ENCODE measurements at places on chromosomes 7 and 10. TPM values are rescaled to one million over a fixed set of nuclear protein-coding genes. Genes with fewer than 3 reads are reported as not detected.

DNA sequence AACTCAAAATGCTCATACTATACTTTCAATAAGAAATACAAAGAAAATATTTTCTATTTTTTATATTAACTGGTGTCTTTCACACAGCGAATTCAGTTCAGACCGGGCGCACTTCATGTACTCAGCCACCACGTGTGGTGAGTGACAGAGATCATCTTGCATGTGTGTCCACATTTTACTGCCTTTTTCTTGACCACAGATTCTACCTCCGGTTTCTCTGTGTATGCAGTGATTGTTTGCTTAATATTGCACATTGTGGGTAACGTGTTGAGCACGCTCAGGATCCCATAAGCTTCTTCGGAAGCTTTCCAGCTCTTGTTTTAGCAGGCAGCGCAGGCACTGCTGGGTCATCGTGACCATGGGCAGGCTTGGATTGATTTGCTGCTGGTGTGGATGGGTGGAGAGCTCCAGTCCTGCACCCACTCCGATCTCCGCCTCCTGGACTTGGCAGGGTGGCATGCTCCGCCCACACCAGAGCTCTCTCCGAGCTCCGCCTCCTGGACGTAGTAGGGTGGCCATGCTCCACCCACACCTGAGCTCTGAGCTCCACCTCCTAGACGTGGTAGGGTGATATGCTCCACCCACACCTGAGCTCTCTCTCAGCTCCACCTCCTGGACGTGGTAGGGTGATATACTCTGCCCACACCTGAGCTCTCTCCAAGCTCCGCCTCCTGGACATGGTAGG is 253.3 kb downstream of the DIP2C start:
- no peak for DNase-seq

DNA sequence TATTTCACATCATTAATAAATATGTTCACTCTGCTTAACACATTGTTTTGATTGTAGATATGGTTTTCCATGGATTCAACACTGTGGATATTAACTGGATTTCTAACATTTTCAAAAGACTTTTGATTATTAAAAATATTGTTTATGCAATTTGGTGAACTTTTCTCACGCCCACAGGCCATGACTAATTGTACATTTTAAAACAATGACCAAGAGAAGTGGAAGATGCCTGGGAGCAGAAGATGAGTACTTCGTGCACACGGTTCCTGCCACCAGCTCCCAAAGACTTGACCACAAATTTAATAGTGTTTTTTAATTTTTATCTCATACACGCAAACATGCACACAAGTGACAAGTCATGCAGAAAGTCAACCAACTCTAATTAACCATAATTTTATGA is 451.0 kb upstream of the ADARB2 start:
- DNase-seq, result no peak

DNA sequence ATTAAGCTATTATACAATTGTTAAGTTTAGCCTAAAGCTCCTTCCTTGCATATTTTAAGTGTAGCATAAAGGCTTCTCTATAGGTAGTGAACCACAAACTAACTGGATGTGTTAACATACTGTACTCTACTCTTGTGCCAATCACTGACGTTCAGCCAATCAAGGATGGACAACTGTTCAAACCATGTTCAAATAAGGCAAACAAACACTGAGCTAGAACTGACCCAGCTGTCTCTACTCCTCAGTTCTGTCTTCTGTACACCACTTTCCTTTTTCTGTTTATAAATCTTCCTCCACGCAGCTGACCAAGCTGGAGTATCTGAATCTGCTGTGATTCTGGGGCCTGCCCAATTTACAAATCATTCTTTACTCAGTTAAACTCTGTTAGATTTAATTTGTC is 188.7 kb upstream of the MBL2 start:
- no peak for DNase-seq

The IFIT3 gene
- total RNA-seq, result 14.2 TPM

The GBX1 gene
- not detected for total RNA-seq

GRCh38 chr7:17318146-17318545 is 19.7 kb downstream of the AHR start:
- DNase-seq, result no peak

DNA sequence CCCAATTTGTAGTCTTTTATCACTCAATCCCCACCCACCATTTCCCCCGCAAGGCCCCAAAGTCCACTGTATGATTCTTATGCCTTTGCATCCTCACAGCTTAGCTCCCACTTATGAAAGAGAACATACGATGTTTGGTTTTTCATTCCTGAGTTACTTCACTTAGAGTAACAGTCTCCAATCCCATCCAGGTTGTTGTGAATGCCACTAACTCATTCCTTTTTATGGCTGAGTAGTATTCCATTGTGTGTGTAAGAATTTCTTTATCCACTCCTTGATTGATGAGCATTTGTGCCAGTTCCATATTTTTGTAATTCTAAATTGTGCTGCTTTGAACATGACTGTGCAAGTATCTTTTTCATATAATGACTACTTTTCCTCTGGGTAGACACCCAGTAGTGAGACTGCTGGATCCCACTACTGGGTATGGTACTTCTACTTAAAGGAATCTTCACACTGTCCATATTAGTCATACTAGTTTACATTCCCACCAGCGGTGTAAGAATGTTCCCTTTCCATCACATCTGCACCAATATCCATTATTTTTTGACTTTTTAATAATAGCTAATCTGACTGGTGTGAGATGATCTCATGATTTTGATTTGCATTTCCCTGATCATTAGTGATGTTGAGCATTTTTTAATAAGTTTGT is 152.6 kb downstream of the JMJD1C start:
- no peak for DNase-seq

The UBE2D1 gene
- total RNA-seq, result 15.6 TPM

DNA sequence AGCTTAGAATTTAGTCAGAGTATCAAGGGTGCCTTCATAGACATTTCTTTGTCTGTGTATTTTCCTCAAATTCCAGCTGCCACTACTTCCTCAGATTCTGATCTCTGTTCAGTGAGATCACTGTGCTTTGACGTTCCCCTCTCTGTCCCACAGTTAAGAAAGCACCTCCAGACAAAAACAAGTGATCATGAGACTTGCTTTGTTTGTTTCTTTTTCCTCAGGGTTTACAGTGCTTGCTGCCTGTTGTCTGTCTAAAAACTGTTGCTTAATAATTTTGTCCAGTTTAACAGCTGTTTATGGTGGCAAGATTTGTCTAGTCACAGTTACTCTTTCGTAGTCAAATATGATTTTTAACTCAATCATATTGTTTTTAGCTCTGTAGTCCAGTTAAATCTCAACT is 29.1 kb downstream of the TRUB1 start:
- no peak for DNase-seq

DNA sequence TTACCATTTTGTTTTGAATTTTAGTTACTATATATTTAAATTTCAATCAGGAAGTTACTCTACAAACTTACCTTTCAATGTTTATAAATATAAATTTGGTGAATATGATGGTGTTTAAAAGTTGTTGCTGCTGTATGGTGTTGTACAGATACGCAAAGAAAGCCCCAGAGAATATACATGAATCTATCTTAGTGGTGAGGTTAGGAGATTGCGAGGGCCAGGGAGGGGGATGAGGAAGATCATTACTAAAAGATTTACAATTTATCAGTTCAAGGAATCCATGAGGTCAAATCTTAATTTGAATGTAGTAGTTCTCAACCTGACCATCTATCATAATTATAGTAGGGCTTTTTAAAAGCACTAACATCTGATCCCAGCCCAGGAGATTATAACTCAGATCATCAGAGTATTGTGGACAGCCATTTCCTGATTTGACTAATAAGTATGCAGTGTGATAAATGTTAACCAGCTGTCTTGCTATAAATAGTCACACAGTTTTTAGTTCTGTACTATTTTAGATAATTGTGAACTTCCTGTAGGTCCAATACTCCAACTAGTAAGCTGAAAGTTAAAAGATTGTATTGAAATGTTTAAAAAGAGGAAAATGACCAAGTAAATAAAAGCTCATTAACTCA is 23.6 kb downstream of the FAM3C start:
- DNase-seq, result no peak

DNA sequence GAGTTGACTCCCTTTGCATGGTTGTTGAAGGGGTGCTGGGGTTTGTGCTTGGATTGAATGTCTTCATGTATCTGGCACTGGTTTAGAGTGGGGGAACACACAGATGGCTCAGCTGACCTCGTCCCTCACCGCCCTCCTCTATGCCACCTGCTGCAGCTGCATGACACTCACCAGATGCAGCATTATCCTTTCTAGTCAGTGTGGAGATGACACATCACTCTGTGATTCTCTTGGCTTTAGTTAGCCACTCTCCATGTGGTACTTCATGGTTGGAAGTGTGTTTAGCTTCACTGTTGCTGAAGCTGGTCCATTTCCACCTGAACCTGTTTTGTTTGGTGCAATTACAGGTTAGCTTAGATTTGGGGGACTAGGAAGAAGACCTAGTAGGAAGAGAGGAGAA is 56.3 kb upstream of the BMPER start:
- DNase-seq, result no peak

GRCh38 chr7:12705878-12706277 is 18.4 kb downstream of the ARL4A start:
- no peak for DNase-seq

- no peak for DNase-seq
These were observed 291.2 kb downstream of the KIF20B start for GRCh38 chr10:89992575-89992974.

DNA sequence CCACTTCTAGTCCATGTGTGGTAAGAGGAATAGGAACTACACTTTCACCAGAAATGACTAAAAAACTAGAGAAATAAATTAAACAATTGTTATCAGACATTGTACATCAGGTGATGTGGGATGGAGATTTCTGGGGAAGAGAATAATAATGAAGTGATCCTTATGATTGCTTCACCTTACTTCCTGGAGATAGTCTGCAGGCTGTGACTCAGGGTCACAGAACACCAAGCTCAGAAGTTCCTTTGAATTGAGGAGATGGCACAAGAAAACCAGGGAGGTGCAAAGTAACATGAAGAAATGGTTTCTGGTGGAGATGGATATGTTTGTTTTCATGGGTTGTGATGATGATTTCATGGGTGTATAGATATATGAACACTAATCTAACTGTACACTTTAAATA is 44.5 kb downstream of the ZWINT start:
- no peak for DNase-seq

DNA sequence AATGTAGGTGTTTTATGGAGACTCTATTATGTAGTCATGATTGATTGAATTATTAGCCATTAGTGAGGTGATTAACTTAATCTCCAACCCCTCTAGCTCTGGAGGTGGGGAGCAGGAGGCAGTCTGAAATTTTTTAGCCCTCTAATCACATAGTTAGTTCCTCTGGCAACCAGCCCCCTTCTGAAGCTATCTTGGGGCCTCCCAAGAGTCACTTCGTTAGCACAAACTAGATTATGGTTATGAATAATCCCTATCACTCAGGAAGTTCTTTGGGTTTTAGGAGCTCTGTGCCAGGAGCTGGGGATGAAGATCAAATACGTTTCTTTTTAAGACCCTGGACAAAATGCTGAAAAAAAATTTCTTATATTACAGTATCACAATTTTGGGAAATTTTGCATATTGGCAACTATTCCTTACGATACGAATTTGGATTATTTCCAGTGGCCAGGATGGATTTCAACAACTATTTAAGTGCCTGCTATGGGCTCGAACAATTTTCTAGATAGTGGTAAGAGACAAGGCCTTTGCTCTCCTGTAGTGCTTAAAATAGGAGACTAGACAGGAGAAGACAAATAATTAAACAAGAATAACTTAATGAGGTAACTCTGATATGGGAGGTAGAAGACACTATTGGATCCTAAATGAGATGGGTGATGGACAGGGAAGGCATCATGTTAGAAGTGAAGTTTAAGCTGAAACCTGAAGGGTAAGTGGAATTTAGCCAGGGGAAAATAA is 52.9 kb downstream of the BTAF1 start:
- DNase-seq, result no peak

DNA sequence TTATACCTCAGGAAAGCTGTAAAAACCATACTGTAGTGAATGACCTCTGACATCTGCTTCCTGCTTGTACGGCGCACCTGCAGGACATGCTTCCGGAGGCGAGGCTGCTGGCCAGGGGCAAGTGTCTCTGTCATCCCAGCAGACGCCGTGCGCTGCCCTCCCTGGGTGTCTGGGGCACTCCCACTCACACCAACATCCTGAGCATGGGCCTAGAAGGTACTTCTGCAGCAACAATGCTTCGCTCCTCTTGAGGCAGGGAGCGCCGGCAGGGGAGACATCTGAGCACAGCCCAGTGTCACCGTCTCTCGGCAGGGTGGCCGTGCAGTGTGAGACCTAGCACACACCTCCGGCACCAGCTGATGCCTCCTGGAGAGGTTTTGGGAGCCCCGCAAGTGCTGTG is 269.2 kb downstream of the MAD1L1 start:
- DNase-seq, result peak; percentile 21

DNA sequence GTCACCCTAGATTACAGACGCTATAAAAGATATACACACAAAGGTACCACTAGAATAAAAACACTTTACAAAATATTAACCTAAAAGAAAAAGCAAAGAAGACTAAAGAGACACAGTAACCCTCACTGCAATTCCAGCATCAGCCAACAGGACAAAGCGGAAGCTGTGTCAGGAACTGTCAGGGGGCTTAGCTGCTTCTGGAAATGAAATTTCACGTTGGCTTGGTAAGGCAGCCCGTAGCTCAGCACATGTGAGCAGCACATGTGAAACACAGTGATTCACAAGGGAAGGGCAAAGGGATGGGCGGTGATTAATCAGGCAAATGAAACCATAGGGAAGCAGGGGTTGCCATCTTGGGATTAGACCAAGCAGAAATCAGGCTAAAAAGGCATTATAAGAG is 195.4 kb downstream of the MGMT start:
- DNase-seq, result no peak

The NME8 gene
- 2.0 TPM for total RNA-seq

The SPACDR gene
- total RNA-seq, result 1.0 TPM
